Thoracic aorta (tissue), 2 donors: ENCODE measurements at places on chromosomes 16 and 17.

DNA sequence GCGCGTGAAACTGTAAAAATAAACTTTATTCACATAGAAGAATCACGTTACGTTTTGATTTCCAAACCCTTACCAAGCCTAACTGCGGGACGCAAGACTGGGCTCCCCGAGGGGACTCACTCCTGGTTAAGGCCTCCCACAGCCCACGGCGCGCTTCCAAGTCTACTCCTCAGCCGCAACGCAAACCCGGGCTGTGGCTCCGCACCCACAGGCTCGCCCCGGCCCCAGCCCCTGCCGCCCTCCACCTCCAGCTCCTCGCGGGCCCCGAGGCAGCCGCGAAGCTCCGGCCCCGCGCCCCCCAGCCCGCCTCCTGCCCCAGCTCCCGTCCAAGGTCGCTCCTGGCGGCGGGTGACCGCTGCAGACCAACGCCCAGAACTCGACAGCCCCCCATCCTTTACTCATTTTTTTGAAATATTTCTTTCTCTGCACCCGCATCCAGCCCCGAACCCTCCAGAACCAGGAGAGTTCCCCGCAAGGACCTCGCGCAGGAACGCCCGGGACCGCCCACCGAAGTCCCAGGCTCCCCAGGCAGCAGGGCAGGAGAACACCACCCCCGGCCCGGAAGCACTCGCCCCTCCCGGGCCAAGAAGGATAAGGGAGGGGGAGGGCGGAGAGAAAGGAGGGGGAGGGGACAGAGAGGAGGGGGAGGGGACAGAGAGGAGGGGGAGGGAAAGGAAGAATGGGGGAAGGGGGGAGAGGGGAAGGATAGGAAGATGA is 912 bp downstream of the USP22 start:
- DNase-seq: peak; percentile 52
- peak overlapping the region; percentile 100 for H3K27ac ChIP-seq
- H3K27me3 ChIP-seq: no peaks in the 10 kb centered on the region
- no peaks in the 10 kb centered on the region for H3K36me3 ChIP-seq
- H3K4me1 ChIP-seq: peaks cover 36% of the 10 kb centered on the region

DNA sequence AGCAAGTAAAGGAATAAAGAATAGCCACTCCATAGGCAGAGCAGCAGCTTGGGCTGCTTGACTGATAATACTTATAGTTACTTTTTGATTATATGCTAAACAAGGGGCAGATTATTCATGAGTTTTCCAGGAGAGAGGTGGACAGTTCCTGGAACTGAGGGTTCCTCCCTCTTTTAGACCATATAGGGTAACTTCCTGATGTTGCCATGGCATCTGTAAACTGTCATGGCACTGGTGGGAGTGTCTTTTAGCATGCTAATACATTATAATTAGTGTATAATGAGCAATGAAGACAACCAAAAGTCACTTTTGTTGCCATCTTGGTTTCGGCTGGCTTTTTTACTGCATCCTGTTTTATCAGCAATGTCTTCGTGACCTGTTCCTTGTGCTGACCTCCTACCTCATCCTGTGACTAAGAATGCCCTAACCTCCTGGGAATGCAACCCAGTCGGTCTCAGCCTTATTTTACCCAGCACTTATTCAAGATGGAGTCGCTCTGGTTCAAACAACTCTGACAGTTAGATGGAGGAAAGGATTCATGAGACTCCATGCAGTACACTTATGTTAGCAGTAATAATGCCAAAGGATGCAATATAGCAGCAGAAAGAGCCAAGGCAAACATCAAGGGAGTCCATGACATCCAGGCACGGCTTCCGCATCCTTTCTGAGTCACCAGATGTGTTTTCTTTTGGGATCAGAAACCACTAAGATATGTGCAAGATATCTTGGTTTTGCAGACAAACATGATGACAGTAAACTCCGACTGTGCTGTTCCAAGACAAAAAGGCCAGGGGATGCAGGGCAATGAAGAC is 55.8 kb upstream of the B4GALNT2 start:
- H3K27me3 ChIP-seq: no peaks in the 10 kb centered on the region
- H3K4me3 ChIP-seq: no peak overlapping the region
- no peaks in the 10 kb centered on the region for H3K4me1 ChIP-seq
- no peaks in the 10 kb centered on the region for H3K36me3 ChIP-seq
- no peak for DNase-seq

DNA sequence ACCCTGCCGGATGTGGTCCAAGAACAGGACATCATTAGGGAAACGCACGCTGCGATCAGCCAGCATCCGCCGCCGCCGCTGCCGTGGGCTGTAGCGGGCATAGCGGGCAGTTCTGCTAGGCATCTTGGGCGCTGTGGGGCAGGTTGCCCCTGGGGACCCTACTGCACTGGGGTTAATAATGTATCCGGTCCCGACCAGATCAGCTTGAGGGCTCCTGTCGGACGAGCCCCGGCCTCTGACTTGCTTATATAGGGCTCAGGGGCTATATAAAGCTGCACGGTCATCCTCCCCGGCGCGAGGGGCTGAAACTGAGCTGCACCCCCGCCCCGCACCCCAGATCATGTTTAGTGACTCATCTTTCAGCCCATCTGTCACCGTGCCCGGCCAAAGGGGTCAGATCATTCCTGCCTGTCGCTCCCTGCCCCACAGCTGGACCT is at the start of gene PPP1R27:
PPP1R27 (minus strand) TSS at position 220 of the 437 bp plus-strand sequence; CDS start at position 123, 97 bp downstream.
- H3K36me3 ChIP-seq: no peaks in the 10 kb centered on the region
- peaks cover 15% of the 10 kb centered on the region for H3K4me1 ChIP-seq
- H3K27me3 ChIP-seq: no peaks in the 10 kb centered on the region

- no peaks in the 10 kb centered on the region for H3K36me3 ChIP-seq
- H3K4me3 ChIP-seq: no peak overlapping the region
- no peaks in the 10 kb centered on the region for H3K27me3 ChIP-seq
- DNase-seq: no peak
- no peaks in the 10 kb centered on the region for H3K4me1 ChIP-seq
- H3K27ac ChIP-seq: no peak overlapping the region
These were observed 77.9 kb upstream of the SDK2 start for GRCh38 chr17:73722165-73722564.
